Activated T-cell treated with anti-CD3 and anti-CD28 coated beads, Interleukin-2, amount 50 U/mL, for 4 hours (primary cell): ENCODE measurements at places on chromosomes 2 and 18. TPM values are rescaled to one million over a fixed set of nuclear protein-coding genes. Genes with fewer than 3 reads are reported as not detected.

- DNase-seq: no peak
Measured at GRCh38 chr2:237025090-237025865, 60.4 kb upstream of the COPS8 start.

DNA sequence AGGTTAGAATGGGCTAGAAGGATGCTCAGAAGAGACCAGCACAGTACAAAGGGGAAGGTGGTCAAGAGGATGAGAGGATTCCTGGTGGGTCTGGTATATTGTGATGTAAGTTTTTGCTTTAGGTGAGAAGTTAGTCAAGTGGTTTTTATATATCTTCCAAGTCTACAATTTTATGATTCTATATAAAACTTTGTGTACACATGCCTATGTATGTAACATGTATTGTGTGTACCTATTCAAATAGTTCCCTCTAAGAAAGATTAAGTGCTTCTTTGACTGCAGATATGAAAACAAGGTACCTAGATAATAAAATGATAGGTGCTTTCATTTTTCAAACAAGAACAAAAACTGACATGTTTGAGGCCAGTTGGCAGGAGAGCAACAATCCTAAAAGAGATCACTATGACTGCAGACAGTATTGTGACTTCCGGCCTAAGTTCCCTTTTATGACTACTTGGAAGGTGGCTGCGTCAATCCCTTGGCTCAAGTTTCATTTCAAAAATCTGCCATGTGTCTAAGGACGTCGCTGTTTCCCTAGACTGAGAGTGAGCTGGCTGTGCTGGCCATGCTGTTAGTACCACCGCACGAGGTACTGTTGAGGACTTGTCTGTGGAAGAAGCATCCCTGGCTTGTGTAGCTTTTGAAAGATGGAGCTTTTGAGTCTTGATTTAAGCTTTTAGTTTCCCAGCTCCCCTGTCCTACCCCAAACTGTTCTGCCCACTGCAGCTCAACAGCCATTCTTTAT lies 123.1 kb downstream of the PRPF40A start:
- DNase-seq: no peak

DNA sequence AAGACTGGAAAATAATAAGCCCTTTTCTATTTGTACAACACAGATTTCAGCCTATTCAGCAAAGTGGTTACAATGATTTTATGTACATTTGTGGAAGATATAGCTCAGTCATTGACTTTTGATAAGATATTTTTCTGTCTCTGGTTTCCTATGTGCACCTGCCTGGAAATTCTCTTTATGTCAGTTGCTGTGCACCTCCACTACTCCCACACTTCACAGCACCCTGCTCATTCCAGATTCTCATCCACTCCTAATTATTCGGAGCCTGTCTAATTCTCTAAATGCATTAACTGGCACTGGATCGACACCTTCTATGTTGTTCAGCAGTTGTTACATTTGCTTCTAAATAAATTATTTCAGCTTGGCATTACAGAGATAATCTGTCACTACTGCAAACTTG lies 275.1 kb upstream of the RND3 start:
- DNase-seq: no peak

- no peak for DNase-seq
Measured at GRCh38 chr2:141423124-141423523, 707.7 kb downstream of the LRP1B start.

ZFP36L2 gene
- 81.4 TPM for total RNA-seq

UGT1A5 gene
- total RNA-seq: not detected

KCNK3 gene
- total RNA-seq: 0.08 TPM

SERPINB7 gene
- total RNA-seq: not detected

ABCG5 gene
- not detected for total RNA-seq
